Activated CD4-positive, alpha-beta T cell treated with anti-CD3 and anti-CD28 coated beads, Interleukin-2, amount 10 ng/mL, durations not matched to agents 7 days and 5 days (primary cell): ENCODE measurements at places on chromosomes 3 and 15.

- no peak for DNase-seq
Observed at GRCh38 chr3:131596884-131597283, 94.1 kb upstream of the MRPL3 start.

- DNase-seq = no peak
Observed at GRCh38 chr3:129521611-129522010, 6.8 kb upstream of the RHO start.

GRCh38 chr3:158970006-158970405 lies 168.2 kb downstream of the MFSD1 start:
- no peak for DNase-seq

DNA sequence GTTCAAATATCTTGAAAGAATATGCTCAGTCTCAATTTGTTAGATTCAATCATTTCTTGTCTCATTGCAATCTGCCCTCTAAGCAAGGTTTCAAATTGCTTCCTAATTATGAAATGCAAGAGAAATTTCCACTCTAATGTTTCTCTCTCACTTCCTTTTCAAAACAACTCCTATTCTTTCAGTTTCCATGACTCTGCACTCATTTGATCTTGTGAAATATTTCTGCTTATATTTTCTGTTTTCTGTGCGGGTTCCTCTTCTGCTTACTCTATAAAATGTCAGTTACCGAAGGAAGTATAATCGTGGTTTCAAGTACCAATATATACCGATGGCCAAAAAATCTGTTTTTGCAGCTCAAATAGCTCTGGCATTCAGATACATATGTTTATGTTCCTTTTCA lies 521.9 kb upstream of the NAALADL2 start:
- no peak for DNase-seq

- no peak for DNase-seq
Observed at GRCh38 chr3:159482241-159482993, 506.2 kb upstream of the IL12A start.

DNA sequence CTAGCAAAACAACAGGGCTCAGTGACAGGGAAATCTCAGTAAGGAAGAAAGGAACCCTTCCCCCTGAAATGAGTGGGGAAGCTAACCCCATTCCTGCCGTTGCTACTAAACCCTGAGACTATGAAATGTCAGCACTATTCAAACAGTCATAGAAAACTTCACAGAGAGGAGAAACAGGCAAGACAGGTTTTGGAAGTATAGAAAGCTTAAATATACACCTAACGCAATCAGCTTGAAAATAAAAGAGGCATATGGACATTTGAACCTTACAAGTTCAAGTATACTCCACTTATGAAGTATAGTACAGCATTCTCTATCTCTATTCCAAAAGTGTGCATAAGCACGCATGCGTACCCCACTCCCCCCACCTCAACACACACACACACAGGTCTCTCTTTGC lies 17.6 kb upstream of the FRMD4B start:
- no peak for DNase-seq

- DNase-seq = no peak
Observed at GRCh38 chr3:190385731-190386688, 2.0 kb upstream of the CLDN16 start.

- no peak for DNase-seq
Observed at GRCh38 chr3:170323331-170323730, 34.2 kb upstream of the SKIL start.

DNA sequence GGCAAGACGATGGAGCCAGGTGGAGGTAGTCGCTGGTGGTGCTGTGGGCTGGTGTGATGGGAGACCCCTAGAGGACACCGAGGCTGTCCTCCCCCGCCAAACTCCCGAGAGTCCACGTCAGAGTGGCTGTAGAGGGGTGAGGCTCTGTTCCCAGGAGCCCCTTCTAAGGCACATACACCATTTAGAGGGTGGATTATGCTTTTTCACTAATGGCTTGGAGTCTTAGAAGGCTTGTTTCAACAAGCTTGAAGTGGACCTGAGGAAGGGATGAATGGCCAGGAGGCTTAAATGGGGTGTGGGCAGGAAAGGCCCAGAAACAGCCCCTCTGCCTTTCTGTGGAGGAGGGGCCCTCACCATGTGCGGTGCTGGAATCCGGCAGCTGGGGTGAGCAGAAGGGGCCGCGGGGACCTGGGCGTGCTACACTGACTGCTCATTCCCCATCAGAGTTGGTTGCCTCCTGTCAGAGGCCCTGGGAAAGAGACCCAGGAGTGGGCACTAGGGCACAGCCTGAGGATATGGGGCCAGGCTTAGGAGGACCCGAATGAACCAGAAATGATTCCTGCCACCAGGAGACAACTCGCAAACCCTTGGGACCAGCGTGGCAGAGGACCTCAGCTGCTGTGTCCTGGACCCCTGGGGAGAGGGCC lies 66.2 kb downstream of the FEM1B start:
- DNase-seq = no peak

- DNase-seq = no peak
Observed at GRCh38 chr3:133856316-133856715, 39.4 kb downstream of the RAB6B start.

GRCh38 chr3:132723024-132723950 lies 1.1 kb upstream of the NPHP3 start:
- DNase-seq = no peak

- no peak for DNase-seq
Observed at GRCh38 chr15:82110144-82110543, 64.3 kb upstream of the MEX3B start.

DNA sequence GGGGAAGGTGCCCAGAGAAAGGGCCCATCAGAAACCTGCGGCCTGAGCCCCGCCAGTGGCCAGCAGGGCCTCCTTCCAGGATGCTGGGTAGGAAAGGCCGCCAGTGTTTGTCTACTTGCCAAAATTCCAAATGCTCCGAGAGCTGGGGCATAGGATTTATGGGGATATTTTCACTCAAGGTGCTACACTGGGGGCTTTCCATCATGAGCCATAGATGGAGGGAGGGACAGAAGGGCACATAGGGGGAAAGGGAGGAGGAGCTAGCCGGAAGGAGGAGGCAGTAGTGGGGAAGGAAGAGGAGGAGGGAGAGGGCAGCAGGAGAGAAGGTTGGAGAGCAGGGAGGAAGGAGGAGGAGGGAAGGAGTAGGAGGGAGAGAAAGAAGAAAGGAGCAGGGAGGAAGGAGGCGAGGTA lies 494.7 kb upstream of the PROK2 start:
- no peak for DNase-seq

- no peak for DNase-seq
Observed at GRCh38 chr3:49761661-49762060, 24.7 kb downstream of the IP6K1 start.

DNA sequence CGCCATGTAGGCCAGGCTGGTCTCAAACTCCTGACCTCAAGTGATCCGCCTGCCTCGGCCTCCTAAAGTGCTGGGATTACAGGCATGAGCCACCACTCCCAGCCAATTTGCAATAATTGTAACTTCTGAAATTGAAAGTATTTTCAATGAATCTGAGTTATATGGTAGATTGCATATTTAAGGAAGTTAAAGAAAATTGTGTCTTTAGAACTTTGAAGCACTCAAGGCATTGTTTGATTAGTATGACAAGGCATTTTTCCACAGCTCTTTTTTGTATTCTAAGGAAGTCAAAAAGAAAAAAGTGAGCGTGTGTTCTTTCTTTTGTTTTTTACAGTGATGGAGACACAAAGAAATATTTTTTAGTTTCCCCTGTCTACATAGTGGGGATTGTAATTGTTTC lies 15.7 kb upstream of the RPLP1 start:
- DNase-seq = no peak

DNA sequence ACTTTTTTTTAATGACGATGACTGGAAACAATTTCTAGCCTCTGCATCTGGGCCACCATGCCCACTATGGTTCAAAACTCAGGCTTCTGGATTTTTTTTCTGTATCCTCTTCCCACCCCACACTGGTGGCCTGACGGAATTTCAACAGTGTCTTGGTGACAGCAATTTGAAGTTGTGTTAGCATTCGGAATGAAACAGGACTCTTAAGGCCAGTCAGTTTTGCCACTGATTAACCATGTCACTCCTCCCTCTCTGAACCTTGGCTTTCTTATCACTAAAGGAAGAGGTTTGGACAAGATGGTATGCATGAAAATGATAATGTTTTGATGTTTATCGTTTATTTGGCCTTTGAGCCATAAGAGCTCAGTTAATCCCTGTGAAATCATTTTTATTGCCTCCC lies 41.6 kb upstream of the BDH1 start:
- DNase-seq = no peak

- no peak for DNase-seq
Observed at GRCh38 chr3:106184540-106185457, 316.0 kb upstream of the CBLB start.

GRCh38 chr3:129594409-129594808 lies 12.1 kb downstream of the PLXND1 start:
- no peak for DNase-seq

- DNase-seq = no peak
Observed at GRCh38 chr3:175778994-175779393, 919.9 kb downstream of the NAALADL2 start.

- peak; percentile 59 for DNase-seq
Observed at GRCh38 chr3:187150599-187150998, 11.3 kb upstream of the RPL39L start.

DNA sequence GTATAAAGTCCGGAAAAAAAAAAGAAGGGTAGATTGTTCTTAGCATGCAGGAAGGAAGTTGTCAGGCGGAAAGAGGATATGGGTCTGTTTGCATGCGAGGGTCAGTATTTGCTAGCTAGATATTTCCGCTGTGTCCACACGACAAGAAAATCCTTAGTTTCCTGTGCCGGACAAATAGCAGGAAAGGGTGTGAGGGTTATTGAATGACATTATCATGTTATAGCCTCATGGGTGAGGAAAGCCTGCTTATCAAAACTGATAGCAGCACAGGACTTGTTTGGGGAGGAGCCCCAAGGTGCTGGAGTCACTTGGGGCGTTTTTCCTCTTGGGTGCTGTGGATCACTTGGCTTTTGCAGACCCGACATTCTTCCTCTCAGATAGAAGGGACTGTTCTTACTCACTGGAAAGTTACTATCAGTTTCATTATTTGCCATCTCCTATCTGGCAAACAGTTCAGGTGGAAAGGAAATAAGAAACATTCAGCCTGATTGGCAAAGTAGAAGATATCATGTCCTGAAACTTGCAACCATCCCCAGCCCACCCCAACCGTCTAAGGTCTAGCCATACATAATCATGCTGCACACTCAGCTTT lies 127.2 kb upstream of the DPH6 start:
- no peak for DNase-seq

DNA sequence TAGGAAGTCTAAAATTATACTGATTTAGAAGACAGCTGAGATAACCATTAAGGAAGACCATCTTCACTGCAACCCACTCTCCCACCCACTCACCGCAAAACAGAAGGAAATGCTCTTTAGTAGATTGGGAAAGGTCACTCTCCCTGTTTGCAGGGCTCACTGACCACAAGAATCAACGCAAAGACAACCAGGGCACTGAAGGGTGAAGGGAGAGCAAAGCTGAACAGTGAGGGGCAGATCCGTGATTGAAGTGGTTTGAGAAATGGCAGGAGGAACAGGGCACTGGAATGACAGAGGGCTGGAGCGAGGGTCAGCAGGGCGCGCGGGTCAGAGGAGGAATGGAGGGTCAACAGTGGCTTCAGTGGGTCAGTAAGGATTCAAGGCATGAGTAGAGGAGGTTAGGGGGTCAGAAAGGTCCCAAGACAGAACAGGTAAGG lies 520 bp downstream of the MESD start:
- no peak for DNase-seq

- DNase-seq = no peak
Observed at GRCh38 chr15:94968133-94968532, 736.8 kb downstream of the MCTP2 start.

GRCh38 chr3:52176951-52177700 lies 20.8 kb upstream of the ALAS1 start:
- no peak for DNase-seq

DNA sequence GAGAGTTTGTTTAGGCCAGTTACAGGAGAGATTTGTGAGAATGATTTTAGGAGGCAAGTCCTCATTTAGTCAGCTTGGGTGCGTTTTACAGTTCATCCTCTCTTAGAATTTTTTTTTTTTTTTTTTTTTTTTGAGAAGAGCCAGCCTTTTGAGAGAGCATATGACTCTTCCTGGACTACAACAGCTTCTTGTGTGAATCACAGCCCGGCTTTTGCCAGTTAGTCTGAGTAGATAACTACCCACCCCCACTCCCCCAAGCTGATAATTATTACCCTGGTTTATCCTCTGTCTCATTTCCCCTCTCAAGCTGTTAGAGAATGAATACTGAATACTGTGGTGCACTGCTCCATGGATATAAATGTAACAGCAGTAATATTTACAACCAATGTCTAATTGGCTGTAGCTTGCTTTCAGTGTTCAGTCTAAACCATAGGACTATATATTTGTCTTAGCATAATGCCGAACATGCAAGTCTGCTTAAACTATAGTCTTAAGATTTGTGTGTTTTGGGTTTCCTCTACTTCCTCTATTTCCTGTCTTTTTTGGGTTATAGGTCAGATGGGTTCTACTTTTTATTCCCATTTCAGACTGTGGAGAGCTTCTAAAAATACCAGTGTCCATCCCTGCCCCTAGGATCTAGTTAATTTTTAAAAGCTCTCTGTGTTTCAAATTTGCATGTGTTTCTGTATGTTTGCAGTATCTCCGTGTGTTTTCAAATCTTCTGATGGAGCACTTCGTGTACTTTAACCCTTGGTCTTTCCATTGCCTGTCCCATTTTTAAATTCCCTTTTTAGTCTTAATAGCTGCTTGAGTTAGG lies 8.0 kb downstream of the CHD2 start:
- DNase-seq = no peak

DNA sequence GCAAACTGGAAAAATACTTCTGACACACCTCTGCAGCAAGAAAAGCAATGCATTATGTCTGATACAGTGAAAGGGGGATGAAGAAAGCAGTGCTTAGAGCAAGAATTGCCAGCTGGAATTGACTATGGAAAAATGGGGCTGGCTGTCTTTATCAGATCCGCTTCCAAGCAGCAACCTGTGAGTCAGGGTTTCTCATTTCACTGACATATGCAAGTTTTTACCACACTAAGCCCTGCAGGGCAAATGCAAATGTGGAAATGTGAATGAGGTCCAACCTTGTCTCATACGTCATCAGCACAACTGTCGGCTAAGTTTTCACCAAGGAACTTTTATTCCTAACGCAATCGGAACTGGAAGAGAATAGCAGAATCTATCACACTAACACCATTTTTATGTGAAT lies 172.5 kb upstream of the GADL1 start:
- no peak for DNase-seq

DNA sequence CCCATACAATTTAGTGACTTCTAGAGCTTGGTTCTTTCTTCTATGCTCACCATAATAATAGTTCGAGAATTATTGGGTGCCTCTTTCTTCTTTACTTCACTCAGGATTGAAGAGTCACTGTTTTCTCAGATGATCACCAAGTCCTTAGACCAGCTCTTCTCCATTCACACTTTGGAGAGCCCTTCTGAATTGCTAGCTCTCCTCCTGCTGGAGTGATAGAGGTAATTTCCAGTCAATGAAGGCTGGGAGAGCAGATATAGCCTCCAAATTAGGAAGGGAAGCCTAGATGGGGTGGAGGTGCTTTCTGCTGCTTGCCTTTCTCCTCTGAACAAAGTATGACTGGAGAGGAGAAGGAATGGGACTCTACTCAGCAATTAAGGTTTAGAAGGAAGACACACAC lies 10.7 kb upstream of the BBX start:
- DNase-seq = no peak
